GM04504 (cell line): ENCODE measurements at places on chromosomes 16 and 17.
A peak's percentile ranks its signal among the peaks of the same experiment; 100 is the strongest.

DNA sequence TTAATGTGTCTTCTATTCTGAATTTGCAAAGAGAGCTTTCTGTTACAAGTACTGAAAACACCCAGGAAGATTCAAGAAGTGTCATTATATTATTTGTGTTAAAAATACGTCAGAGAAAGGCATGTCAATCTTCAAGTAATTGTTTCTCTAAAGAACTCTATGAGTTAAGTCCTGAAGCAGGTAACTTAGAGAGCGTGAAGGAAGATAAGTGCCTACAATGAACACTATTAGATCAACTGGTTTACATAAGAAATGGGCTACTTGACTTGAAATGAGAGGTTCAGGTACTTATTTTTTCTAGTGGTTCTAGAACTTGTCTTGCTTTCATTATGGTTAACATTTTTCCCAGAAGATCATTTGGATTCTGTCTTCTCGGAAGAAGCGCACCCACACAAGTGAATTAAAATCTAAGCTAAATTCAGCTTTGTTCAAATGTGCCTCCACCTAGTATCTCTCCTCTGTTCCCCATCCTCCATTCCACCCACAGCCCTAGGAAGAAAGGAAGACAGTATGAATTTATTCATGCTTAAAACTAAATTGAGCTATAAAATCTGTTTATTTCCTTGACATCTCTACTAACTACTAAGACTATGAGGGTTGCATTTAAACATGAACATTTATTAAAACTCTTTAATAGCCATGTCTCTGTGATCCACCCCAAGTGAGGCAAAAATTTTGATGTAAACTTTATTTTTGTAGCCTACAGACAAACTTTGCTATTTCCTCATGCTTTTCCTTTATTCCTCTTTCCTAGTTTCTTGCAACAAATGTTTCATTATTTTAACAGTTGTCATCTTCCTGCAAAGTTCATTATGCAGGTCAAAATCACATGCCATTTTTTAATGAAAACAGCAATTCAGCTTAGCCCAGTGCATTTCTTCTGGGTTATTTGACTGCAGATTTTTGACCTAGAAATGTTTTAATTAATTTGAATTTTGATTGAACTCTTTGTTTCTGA, 206.8 kb downstream of the KCNJ2 start:
- no peak for DNase-seq

- peak; percentile 27 for DNase-seq
Observed at GRCh38 chr17:37037590-37038155, 88.9 kb downstream of the AATF start.

DNA sequence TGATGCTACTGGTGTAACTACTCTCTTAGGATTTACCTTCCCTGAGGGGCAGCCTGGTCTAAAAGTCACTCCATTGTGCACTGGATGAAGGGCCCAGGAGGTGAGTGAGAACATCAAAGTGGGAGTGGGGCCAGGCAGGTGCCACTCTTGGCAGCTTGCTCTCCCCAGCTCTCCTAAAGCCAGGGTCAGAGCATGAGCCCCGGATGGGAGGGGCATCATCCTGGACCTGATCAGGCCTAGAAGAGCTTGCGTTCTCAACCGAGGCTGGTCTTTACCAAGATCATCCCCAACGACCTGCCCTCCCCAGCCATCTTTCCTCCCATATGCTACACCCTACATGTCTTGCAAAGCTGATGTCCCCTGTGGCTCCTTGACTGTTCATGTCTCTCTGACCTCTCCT, 87.1 kb downstream of the AIPL1 start:
- no peak for DNase-seq

GRCh38 chr16:47713225-47713595, 252.1 kb downstream of the PHKB start:
- peak; percentile 15 for DNase-seq

DNA sequence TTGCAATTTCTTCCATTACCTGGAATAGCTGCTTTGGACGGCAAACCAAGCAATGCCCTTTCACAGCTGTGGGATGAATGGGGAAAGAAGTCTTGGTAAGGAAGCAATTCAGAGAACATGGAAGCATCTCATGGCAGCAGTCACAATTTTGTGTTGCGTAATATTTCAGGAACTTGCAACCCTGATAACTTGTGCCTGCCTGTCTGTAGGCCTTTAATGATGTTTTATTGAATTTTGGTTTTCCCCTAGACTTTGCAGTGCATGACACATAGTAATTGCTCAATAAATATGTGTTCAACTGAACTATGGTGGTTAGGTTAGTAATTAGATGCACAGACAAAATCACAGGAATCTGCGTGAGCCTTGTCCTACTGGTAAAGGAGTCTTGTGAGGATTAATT, 439.5 kb downstream of the WWOX start:
- no peak for DNase-seq

DNA sequence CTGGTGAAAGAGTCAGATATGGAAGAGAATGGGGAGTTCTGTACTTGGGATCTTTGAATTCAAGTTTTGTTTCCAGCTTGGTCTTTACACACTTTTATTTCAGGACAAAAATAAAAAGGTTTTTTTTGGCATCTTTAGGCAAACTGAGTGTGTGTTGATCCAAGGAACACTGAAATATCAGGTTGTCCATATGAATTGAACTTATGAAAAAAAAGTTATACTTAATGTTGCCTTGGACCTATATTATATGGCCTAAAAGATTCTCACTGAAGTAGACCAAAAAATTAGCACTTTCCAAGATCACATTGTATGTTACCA, 14.9 kb downstream of the KPNB1 start:
- no peak for DNase-seq

DNA sequence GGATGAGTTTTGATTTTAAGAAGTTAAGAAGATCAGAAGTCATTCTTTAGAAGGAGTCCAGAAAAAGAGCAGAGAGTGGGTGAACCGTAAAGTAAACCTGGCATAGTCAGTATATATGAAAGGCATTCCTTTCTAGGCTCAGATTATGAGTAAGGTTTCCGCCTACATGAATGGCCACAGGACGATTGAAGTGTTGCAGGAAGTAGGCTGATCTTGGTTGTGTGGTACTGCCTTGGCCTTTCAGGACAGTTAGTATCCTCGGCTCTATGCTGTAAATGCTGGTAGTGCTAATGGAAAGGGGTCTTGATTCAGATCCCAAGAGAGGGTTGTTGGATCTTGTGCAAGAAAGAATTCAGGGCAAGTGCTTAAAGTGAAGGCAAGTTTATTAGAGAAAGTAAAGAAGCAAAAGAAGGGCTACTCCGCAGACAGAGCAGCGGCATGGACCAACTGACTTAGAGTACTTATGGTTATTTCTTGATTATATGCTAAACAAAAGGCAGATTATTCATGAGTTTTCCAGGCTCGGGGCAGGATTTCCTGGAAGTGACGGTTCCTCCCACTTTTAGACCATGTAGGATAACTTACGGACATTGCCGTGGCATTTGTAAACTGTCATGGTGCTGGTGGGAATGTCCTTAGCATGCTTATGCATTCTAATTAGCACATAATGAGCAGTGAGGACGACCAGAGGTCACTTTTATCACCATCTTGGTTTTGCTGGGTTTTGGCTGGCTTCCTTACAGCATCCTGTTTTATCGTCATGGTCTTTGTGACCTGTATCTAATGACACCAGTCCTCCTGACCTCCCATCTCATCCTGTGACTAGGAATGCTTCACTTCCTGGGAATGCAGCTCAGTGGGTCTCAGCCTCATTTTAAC, 164.8 kb downstream of the SNX29 start:
- no peak for DNase-seq

DNA sequence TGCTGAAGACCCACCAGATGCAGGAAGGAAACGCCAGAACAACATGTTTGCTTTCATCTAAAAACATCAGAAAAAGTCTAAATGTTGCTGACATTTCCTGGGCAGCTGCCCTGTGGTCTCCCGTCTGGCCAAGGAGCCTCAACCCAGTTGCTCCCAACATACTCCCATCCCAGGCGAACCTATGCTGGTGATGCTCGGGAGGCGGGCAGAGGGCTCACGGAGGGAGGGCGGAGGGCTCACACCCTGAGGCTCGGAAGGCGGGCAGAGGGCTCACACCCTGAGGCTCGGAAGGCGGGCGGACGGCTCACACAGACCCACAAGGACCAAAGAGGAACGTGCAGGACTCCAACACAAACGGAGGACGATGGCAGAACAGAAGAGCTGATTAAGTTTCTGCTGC, 135.4 kb downstream of the ANKRD11 start:
- no peak for DNase-seq

DNA sequence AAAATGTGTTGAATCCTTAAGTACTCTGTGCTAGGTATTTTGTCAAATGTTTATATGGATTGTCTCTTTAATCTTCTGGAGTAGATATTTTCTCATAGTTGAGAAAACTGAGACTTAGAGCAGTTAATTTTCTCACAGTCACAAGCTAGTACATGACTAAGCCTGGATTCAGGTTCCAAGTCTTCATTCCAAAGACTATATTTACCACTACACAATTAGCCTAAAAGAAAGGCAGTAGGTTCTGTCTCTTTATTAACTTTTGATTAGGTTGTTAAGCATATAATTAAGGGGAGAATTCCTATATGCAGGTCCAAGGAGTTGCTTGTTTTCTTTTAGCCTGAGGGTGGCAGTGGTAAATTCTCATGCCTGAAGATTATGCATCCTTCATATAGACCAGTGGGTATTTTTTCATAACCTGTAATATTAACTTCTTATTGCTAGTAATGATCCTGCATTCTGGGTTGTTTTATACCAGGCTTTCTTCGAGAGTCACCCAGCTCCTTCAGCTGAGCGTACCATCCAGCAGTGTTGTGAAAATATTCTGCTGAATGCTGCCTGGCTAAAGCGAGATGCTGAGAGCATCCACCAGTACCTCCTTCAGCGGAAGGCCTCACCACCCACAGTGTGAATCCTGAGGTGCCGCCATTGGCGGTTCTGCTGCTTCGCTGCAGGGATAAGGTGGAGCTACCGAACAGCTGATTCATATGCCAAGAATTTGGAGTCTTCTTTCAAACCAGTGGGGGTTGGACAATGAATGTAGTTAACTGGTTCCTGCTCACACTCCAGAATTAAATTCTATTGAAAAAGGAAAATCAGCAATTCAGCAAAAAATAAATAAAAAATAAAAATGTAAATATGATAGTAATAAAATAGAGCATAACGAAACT, 28.2 kb upstream of the KPNB1 start:
- peak; percentile 63 for DNase-seq

- DNase-seq = no peak
Observed at GRCh38 chr16:2963723-2964474, at the start of gene KREMEN2. KREMEN2 (plus strand) TSS chr16:2964275; CDS start chr16:2964521, 246 bp downstream.

- DNase-seq = no peak
Observed at GRCh38 chr16:88296437-88297177, 86.2 kb upstream of the ZNF469 start.

DNA sequence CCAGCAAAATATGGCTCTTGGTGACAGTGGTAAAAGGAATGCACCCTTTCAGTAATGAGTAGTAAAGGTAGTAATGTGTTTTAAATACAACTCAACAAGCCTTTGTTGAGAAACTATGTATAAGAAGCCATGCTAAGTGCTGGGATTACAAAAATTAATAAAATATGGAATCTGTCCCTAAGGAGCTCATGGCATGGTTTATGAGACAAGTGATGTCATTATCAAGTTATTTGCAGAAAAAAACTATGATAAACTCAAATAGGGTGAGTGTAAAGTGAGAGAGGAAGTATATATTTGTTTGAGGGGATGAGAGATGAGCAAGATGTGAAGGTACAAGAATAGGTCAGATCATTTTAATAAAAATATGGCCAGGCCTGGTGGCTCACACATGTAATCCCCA, 76.9 kb downstream of the NF1 start:
- no peak for DNase-seq
